ENCODE measurements at places on chromosomes 5 and 9. TPM values are rescaled to one million over a fixed set of nuclear protein-coding genes. Genes with fewer than 3 reads are reported as not detected.

GRCh38 chr9:12640016-12640587 is 53.1 kb upstream of the TYRP1 start:
- DNase-seq, result no peak

DNA sequence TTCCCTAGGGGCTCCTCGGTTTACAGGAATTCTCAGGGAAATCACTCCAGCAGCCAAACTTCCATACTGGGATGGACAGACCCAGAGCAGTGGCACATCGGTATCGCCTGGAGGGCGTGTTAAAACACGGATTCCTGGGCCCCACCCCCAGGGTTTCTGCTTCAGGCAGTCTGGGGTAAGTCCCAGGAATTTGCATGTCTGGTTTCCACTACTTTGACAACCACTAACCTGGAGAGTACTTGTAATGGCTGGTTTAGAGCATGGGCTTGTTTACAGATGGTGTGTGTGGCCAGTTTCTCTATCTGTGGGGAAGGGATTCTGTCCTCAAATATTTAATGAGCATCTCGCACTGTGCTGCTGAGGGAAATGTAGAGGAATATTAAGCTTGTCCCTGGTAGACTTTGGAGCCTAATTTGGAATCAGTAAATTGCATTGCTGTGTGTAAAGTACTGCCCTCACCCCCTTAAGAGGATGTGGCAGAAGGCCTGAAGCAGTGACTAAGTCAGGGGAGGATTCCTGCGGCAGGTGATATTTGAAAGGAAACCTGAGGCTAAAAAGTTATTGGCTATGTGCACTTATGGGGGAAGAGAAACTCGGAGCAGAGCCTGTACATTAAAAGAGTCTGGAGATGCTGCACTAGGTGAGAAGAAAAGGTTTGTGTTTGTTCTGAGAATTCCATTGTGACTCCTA is 18.6 kb upstream of the TJP2 start:
- no peak for DNase-seq

DNA sequence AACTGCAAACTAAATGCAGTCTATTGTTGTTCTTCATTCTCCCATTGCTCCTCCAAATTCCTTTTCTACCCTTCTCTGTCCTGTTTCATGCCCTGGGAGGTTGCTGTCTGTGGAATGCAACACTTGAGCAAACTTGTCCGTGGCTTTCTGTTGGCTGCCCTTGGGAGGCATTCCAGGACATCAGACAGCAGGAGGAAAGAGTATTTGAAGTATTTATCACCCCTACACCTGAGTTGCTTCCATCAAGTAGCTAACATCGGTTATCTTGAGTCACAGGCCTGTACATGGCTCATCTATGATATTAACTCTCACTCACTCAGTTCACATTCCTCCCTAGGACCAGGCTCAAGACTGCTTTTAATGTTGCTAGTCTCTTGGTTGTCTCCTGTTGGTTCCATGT is 803.4 kb upstream of the CDH6 start:
- no peak for DNase-seq

DNA sequence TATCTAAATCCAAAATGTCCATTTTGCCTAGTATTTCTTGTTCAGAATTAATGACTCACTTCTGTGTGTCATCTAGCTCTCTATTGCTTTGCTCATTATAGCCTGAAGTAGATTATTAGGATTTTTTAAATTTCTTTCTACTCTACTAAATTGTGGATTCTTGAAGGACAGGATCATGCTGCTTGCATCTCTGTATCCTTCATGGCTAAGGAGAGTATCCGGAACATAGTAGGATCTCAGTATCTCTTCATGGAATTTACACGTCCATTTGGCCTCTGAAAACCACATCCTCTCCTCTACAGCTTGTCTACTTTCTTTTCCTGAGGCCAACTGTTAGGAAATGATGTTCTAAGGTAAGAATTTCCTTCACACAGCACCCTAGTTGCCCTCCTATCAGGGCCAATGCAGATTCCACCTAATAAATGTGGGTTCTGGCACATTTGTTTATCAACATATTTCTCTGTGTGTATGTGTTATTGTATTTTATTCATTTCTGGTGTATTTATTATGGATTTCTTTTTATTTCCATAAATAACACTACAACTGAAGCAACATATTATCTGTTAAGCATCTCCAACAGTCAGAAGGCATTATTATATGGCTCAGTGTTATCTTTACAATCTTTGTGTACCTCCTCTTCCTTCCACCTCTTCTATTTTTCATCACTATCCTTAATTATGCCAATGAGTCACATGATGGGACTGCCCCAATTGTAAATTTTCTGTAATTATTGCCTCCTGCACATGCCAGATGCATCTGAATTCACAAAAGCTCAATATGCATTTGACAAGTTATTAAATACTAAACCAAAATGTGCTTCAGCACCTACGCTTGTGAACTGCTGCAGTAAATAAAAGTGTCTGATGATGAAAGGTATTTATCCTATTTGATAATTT is 557.8 kb upstream of the TLE4 start:
- DNase-seq, result no peak

DNA sequence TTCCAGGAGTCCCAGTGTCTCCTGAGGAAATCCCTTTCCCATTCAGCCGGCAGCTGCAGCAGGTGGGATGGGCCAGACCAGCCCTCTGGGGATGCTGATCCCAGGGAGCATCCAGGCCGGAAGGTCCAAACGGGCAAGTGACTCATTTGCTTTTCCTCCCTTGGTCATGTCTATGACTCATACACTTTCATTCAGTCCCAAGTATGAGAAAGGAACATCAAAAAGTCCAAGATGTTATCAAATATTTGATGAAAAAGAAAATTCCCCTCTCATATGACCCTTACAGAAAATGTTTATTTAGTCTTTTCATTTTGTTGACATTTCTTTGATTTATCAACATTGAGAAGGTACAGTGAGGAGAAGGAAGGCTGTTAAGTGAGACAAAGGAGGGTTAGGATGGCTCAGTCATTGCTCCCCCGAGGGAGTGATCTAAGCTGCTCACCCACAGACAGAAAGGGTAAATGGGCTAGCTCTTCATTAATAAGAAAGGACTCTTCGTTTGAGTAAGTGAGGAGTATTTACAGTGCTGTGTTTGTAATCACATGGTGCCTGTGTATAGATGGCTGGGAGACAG is 117.6 kb upstream of the ANKRD55 start:
- DNase-seq, result peak; percentile 89

DNA sequence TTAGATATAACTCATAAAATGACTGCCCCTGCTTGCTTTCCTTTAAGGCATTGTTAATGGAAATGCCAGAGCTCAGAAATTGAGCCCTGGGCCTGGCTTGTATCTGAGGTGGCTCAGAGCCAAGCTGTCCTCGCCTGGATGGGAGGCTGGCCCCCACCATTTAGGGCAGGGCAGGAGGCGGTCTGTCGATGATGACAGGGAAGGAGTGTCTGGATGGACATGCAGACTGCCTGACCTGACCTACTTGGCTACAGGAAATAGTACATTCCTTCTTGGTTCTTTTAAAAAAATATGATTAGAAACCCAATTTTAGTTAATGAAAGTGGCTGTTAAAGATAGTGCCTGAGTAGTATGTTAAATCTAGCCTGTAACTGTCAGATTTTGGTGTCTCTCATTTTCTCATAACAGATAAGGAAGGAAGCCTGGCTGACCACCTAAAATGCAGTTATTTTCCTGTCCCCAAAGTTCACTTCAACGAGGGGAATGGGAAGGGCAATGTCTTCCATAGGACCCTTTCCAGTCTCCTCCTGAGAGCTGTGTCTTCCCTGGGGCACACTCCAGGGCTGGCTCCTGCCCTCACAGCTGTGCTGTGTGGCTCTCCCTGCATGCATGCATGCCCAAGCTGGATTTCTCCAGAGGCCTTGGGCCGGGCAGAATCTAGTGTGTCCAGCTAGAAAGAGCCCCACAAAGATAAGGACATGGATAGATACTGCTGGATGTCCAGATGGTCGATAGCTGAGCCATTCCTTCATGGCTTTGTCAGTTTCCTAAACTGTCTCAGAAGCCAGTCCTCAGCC is 42.3 kb downstream of the MACROH2A1 start:
- peak; percentile 90 for DNase-seq

DNA sequence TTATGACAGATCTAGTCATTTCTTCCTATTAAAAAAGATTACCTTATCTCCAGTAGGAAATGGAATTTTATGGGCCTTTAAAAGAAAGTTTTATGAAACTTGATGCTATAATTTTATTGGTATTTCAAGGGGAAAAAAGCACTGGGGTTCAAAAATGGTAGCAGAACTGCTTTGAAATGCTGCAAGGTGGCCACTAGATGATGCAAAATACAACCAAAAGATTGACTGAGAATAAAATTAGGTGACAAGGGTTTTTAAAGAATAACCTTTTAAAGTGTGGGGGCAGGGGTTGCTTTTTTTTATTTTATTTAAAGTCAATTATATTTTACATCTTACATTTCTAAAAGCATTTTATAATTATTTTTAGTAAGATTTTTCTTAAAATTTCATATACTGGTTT is 61.7 kb downstream of the KLF9 start:
- no peak for DNase-seq

The CAMK2A gene
- not detected for total RNA-seq

The ZSWIM6 gene
- total RNA-seq, result 8.4 TPM
